ENCODE measurements at places on chromosomes 11 and 22.

DNA sequence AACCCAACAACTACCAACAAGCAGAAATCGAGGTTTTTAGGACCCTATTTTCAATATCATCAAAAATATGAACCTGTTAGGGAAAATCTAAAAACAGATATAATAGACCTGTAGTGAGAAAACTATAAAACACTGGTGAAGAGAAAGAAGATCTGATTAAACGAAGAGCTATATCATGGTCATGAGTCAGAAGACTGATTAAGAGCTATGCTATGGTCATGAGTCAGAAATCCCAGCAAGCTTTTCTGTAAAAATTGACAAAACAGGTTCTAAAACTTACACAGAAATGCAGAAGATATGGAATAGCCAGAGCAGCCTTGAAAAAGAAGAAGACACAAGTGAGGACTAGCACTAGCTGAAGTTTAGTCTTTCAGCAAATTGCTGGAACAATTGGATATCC, 345.0 kb downstream of the TBC1D22A start:
- DNase-seq, result no peak

DNA sequence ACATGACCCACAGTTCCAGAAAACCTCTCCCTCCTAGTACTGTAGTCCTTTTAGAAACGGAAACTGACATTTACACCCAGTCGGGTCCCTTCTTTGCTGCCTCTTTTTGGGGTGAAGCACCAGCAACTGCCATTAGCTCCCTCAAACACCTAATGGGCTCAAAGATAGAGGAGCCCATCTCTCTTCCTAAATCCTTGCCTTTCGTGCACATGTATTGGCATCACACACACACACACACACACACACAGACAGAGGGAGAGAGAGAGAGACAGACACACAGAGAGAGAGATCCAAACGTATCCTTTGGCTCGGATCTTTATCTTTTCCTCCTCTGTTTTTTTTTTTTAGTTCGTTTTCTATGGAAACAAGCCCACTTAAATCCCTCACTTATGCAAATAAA, 716 bp downstream of the GRM5 start:
- DNase-seq, result no peak

GRCh38 chr11:75560644-75561043, 1.4 kb upstream of the SERPINH1 start:
- DNase-seq, result no peak

DNA sequence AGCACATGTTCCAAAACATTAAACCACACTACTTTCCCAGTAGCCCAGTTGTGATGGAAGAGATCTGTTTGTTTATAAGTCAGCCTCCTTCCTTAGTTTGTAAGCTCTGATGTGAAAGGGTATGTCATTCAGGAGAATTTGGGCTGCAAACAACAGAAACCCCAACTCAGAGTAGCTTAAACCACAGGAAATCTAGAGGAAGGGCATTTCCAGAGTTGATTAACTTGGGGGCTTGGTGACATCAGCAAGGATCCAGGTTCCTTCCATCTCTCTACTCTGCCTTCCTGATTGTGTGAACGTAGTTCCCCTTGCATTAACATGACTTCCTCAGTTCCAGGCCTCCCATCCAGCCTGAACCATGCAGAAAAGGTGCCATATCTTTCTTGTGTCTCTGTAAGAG, 6.5 kb upstream of the FJX1 start:
- no peak for DNase-seq

GRCh38 chr22:46851311-46851710, 88.9 kb downstream of the TBC1D22A start:
- no peak for DNase-seq

GRCh38 chr11:134628426-134628825, 216.4 kb upstream of the B3GAT1 start:
- no peak for DNase-seq

Measured in hypothalamus (tissue), 51 donors.